Memory B cell (primary cell): ENCODE measurements at places on chromosomes 16 and 17.

- no peak for DNase-seq
Measured at GRCh38 chr16:85686912-85687591, 1.7 kb downstream of the GINS2 start.

DNA sequence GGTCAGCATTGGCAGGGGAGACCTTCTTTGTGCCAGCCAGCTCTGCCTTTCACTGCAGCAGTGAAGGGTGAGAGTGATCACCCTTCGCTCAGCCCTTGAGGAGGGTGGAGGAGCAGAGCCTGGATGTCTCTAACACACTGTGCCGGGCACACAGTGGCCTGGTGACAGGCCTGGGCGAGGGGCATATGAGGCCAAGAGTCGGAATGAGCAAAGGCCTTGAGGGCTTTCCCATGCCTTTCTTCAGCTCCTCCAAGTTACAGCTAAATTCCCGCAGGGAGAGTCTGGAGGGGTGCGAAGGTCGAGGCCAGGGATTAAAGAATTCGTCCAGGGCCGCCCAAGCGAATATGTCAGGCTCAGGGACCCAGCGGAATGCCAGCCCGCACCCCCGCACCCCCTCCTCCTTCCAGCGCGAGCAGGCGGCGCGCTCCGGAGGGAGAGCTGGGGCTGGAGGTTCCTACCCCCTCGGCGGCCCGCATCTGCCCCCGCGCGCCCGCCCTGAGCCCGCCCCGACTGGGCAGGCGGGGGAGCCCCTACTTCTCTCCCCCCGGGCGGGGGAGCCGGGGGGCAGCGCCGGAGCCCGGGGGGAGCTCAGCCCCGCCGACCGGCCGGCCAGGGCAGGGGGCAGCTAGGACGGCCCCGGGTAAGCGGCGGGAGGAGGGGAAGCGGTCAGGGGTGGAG, at the start of gene RASL10B:
TSS of gene RASL10B (plus strand) at position 401 of the 678 bp plus-strand sequence. CDS start 3,546 bp downstream, outside the sequence.
- DNase-seq: no peak

DNA sequence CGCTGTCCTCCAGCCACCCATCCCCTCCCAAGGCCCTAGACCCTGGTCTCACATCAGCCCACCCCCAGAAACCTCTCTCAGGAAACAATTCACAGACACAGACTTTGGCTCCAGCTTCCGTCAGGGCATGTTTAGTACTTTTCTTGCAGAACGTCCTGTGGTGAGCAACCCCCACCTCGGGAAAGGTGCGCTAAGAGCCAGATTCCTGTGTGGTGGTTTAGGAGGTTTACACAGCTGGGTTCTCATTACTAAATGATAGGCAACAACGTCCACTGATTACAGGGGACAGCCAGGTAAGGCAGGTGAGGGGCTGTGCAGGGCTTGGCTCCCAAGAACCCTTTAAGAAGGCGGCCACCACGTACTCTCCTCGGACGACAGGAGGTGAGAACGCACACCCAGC, 29.3 kb downstream of the KIFC3 start:
- no peak for DNase-seq

DNA sequence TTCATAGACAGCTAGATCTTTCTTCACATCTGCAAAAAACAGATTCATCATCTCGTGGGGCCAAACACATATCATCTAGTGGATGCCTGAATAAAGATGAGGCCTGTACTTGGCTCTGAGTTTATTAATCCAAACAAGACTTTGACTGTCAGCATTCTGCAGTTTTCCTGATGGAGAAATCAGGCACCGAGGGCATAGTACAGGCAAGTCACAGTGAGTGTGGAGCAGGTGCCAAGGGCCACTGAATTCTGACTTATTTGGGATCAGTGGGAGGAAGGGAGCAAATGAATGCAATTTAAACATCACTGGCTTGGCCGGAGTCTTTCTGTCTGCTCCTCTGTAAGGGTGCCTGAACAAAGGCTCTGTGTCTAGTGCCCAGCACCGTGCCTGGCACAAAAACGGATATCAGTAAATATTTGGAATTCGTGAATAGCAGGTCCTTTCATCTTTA, 975 bp downstream of the CFAP20 start:
- DNase-seq: no peak

DNA sequence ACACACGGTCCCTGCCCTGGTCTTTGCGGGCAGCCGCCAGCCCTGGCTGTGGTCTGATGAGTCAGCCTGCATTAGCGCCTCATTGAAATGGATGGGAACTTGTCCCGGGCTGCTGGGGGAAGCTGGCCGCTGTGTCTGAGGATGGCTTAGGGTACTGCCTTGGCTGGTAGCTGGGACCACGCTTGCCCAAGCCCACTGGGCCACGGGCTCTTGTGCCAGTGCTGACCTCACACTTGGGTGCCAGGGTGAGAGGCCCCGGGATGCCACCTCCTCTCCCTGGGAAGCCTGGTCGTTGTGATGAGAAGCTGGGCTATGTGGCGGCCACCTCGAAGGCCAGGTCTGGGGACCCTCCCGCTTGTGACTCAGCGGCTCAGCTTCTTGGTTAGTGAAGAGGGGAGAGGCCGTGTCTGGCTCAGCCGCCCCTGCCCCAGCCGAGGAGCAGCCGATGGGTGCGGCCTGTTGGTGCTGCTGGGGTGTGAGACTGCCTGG, 10.7 kb downstream of the CACNA1H start:
- no peak for DNase-seq

DNA sequence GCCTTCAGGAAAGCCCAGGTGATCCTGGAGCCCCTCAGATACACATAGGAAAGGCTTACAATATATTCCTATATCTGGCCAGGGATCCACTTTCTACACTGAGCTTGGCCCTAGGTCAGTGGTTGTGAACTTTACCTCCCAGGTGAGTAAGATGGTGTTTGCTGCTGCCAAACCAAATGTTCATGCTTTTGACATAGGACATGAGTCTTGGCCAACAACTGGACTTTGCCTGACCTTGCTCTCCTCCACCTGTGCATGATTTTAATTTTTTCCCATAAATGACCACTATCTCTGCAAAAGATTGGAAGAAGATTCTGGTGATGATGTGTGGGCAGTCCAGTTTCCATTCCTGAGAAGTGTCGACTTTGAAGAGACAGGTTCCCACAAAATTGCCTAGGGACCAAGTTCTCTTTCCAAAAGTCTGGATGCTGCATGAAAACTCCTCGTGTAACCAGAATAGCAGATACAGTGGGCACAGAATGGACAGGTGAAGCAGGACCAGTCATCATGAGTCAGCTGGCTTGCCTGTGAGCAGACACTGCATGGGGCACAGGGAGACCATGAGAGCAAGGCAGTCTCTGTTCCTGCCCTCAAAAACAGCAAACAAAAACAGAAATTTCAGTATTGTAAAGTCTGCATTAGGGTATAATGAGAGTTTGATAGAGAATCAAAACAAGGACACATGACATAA, 226.4 kb upstream of the MON1B start:
- DNase-seq: no peak

GRCh38 chr17:14833201-14833785, 431.8 kb downstream of the PMP22 start:
- no peak for DNase-seq

- DNase-seq: no peak
Measured at GRCh38 chr17:77216486-77216885, 75.7 kb downstream of the SEC14L1 start.

DNA sequence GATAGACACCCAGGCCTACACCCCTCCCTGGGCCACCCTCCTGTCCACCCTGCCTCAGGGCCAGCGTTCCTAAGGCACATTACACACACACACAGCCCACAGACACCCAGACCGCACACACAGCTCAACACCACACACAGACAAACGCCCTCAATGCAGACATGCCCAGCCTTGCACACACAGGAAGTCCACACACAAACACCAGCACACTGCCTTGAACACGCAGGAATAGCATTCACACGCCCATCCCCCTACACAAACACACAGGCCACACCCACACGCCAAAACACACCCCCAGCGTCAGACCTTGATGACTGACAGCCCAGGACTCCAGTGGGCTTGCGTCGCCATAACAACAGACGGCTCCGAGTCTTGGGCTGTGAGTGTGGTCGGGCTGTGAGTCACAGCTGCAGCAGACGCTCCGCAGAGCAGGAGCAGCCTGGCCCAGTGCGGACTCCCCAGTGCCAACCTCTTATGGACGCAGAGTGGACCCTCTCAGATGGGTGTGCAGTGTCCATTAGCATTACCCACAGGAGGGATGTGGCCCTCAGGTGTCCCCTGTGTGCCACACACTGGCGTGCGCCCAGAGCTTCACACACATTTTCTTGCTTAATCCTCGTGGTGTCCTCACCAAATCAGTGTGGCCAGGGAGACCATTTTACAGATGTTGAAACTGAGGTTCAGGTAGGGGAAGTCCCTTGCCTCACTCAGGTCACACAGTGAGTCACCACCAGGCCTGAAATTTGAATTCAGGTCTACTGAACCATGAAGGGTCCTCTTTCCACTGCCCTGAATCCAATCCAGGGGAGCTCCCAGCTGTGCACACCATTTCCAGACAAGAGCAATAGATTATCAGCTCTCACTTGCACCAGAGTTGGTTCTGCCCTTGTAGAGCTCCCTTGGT, 17.8 kb upstream of the RAI1 start:
- peak; percentile 71 for DNase-seq

DNA sequence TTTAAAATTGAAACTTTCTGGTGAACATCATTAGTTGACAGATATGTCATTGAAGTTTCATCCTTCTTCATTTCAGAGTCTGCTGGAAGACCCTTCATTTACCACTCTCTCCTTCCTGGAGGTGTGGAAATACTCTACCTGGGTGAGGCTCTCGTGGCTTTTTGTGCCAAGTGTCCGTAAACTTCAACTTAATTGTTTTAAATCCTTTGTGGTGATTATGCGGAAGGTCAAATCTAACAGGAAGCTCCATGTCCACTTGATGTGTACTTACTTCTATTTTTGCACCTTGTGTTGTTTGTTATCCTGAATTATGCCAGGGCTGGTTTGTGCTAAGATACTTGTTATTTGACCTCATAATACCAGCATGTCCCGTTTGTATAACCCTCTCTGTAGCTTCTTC, 129.2 kb downstream of the WWOX start:
- DNase-seq: no peak

DNA sequence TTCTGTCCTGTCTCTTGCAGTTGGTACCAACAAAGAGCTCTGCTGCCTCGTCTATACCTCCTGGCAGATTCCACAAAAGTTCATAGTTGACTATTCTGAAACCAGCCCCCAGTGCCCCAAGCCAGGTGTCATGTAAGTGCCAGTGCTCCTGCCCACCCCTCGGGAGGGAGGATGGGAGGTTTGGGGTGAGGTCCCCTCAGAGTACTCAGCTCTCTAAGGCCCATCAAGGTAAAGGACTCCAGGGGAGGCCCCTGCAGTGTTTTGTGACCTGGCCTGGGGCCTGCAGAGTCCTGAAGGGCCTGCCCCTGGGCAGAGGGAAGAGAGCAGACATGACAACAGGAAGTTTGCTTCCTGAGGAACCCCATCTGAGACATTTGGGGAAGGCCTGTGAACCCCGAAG, 6.4 kb downstream of the CCL18 start:
- DNase-seq: no peak

GRCh38 chr17:42673885-42674754, 2.7 kb downstream of the PLEKHH3 start:
- DNase-seq: no peak

DNA sequence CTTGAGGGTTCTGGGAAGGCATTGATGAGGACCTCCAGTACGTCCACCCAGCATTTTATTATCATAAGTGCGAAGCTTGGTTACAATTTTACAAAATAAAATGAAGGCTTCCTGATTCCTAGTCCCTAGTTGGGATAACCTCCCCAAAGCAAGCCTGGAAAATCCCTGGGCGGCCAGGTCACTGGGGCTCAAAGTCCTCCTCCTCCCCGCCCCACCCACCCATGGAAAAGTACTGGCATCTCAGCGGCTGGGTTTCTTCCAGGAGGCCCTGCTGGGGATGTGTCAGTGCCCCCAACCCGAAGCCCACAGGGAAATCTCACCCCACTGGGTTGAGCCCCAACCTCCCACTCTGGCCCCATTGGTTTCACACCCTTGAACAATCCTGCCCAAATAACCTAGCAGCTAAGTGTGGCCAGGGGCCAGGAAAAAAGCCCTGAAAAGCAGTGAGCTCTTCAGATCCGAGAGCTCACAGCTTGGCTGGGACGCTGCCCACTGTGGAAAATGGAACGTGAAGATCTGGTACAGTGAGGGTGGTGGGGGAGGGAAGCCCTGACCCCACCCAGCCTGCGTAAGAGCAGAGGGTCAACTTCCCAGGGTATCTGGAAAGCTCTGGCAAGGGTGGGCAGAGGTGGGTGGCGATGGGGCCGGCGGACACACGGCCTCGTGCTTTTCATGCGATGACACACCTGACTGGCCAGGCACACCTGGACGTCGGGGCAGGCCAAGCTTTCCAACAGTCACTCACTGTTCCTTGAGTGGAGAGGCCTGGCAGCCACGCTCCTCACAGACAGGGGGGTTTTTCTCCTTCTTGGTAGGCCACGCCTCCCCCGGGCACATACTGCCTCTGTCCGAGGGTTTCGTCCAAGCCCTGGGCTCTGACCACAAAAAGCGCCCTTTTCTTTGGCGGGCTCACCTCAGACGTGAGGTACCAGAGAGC, 324.5 kb downstream of the SOX9 start:
- DNase-seq: no peak

DNA sequence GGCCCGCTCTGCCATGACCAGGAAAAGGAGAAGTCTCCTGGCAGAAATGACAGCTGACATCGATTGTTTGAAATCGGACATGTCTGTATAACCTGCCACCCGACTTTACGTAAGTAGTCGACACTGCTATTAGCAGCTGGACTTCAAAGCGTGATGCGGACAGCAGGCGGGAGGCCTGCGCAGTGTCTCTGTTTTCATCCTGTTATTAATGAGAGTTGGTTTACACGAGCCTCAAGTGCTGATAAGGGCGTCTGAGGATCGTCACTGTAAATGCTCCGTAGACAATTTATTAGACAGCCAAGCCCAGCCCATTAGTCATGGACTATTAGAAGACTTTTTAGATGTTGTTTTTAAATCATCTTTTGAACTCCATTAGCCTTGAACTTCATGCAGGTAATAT, 328.3 kb downstream of the FOXL1 start:
- no peak for DNase-seq

GRCh38 chr17:40041196-40041595, 13.0 kb downstream of the MED24 start:
- no peak for DNase-seq

GRCh38 chr16:17812771-17813170, 342.0 kb upstream of the XYLT1 start:
- DNase-seq: no peak

GRCh38 chr16:54153240-54153934, 133.2 kb downstream of the IRX3 start:
- DNase-seq: no peak

- DNase-seq: no peak
Measured at GRCh38 chr16:80142281-80142680, 398.5 kb upstream of the DYNLRB2 start.

- peak; percentile 56 for DNase-seq
Measured at GRCh38 chr17:58755577-58756245, at the start of gene PPM1E. Gene PPM1E, plus strand, starts transcription at chr17:58755854.

DNA sequence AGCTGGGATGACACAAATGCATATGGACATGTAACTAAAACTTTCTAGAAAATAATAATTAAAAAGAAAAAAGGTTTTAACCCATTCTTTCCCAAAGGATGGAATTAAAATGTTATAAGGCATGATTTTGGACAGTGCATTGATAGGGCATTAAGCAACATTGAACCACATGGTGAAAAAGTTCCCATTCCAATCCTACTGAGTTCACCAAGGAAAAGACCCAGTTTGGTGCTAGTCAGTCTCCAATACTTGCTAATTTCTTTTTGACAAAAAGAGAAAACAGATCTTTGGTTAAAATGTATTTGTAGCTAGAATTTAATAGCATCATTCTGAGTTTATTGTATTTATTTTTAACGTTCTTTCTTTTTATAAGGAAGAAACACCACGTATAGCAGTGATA, 28.1 kb downstream of the EMP2 start:
- DNase-seq: no peak

GRCh38 chr16:58448890-58449289, 51.1 kb upstream of the NDRG4 start:
- no peak for DNase-seq

- DNase-seq: no peak
Measured at GRCh38 chr17:17388657-17389496, 85.7 kb downstream of the NT5M start.
